Amygdala (tissue), 56 donors: ENCODE measurements at places on chromosomes 4 and X.

GRCh38 chrX:24203072-24203808 lies 53.7 kb downstream of the ZFX start:
- no peak for DNase-seq

DNA sequence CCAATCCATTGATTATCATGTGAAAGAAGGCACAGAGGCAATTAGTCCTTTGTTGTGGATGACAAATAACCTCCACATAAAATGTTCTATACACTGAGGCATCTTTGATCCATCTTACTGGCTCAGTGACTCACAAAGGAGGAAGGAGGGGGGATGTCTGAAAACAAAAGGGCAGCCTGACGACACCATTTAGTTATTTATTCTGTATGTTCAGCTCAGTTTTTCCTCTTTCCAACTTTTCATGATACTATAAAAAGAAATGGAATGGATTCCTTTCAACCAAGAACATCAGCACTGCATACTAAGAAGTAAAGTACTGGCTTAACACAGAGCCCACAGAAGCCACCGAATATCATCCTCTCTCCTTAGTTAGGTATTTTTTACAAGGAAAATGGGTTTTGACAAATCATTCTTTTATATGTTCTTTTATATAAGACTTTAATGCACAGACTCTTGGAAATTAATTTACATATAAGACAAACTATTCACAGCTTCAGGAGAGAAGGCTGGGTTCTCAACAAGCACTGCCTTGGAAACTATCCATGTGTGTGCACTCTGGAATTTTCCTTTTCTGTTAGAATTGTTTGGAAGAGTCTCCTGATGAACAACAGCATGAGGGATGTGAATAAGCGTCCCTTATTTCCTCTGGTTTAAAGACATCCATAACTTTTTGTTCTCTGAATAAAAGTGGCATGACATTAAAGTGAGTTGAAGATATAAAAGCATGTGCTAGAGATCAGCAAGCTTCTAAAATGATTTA lies 135.6 kb downstream of the TSPAN5 start:
- no peak for DNase-seq

- no peak for DNase-seq
Measured at GRCh38 chrX:132848296-132848970, 110.0 kb downstream of the HS6ST2 start.

- no peak for DNase-seq
Measured at GRCh38 chr4:2412534-2412884, 5.9 kb downstream of the ZFYVE28 start.

- DNase-seq: no peak
Measured at GRCh38 chrX:78650906-78651437, 8.2 kb downstream of the RTL3 start.

DNA sequence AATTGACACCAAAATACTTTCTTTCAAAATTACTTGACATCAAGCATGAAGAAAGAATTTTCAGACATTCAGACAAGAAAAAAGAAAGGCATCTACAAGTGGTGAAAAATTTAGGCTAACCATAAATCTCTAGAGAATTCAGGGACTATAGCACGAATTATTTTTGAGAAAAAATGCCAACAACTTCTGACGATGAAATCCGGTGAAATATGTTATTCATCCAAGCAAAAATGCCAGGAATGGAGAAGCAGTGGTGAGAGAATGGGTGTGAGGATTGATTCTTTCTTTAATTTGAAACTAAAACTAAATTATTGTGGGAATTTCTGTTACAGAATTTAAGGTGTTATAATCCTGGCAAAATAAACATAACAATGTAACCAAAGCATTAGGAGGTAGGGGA lies 69.4 kb upstream of the SORBS2 start:
- no peak for DNase-seq

DNA sequence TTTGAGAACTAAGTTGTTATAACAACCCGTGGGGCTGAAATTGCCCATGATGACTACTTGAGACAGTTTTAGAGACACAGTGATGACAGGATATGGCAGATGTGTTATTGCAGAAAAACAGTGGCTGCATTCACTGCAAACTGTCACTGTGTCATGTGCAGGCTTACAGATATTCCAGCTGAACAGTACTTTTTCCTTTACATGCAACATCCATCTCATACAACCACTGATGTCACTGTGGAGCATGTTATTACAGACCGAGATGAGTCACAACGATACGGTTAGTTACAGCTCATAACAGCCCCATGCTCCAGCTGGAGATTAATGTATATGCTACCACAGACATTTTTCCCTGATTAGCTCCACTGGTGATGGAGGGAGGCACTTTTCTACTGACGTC lies 207.4 kb downstream of the TMA16 start:
- DNase-seq: no peak

- DNase-seq: no peak
Measured at GRCh38 chr4:101418466-101418865, 71.1 kb upstream of the PPP3CA start.

GRCh38 chrX:78237127-78237526 lies 90.3 kb downstream of the CYSLTR1 start:
- DNase-seq: no peak

DNA sequence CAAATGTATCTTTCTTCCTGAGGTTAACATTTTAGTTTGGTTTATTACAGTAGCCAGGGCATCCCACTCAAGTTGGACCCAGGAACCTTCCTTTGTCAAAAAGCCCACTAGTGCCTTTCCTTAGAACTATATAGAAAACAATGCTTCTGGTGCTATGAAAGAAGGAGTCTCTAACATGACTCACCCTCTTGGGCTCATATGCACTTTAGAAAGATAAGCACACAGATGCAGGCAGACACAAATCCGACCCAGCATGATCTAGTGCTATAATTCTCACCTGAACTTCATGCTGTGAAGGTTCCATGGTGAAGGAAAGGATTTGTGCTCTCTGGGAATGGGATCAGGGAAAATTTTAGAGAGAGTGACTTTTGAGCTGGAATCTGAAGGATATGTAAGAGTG lies 289.4 kb downstream of the ANKRD50 start:
- no peak for DNase-seq

GRCh38 chrX:153578200-153578835 lies 20.6 kb downstream of the CCNQ start:
- no peak for DNase-seq

DNA sequence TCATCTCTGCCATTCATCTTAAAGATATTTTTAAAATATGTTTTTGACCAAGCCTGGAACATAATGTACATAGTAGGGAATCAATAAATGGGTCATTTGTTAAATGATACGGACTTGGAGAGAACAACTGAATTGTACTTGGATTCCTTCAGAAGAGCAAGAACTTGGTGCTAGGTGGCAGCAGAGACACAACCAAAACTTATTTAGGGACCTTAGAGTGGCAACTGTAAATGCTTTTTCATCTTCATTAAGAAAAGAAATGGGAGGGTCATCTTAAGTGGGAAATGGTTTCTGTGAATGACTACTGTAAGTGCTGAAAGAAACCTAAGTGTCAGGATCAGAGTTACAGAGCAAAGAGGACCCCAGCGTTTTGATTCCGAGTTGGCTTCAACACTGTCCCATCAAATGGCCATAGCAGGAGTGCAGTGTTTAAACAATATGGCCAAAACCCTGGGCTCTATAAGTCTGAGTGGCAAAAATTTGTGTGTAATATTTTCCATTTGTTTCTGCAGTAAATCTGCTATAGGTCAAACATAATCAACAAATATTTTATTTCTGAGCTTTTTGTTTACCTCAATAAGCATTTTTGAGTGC lies 213.6 kb downstream of the PALLD start:
- no peak for DNase-seq
